ENCODE measurements at places on chromosomes 5 and 9.

DNA sequence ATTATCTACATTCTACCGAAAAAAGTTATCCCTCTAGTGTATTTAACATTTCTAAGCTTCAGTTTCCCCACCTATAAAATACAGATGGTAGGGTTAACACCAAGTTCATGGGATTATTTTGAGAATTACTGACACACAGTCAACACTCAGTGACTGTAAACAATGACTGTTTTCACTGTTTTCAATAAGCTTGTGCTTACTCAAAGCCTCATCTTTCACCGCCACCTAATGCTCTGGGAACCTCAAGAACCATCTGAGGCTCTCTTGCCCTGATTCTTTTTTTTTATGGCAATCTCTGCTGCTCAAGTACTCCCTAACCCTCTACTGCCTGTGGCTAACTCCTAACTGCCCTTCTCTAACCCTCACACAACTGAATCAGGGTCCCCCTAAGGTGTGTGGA, 59.6 kb downstream of the SETX start:
- no peak for DNase-seq

DNA sequence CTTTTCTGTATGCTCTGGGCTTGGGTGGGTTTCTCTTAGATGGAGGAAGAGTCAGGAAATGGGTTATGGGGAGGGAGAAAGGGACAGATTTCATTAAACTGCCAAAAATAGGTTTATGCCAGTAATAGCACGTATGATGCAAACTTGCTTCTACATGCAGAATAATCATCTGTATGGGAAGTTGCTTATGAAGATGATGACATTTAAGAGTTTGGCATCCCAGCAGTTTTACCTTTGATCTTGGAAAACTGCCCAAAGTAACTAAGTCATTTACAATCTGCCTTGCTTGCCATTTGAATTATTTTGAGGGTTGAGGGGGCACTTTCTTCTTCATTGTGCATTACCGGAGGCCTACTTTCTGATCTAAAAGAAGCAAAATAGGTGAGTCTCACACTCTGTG, 282.9 kb upstream of the ANKRD55 start:
- DNase-seq, result peak; percentile 55

GRCh38 chr9:37622462-37622861, 28.3 kb upstream of the FRMPD1 start:
- no peak for DNase-seq

- DNase-seq, result no peak
These were observed 146.1 kb downstream of the TMEM167A start for GRCh38 chr5:82931110-82931509.

DNA sequence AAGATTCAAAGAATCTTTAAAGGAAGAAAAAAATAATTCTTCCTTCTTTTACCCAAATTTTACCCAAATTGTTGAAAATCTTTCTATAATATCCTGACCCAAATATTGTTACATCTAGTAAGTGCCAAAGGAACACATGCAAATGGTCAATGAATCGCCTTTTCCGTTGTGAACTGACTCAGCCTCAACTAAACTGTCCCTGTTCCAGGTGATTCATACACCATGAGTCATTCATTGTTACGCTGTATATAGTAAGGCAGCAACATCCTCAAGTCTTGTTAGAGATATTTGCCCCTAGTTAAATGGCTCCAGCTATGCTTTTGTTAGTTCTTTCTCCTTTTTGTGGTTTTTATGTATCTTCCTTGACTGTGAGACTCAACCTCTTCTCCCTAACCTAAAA, 9.7 kb downstream of the PTGER4 start:
- DNase-seq, result no peak

GRCh38 chr5:2009986-2010914, 127.5 kb upstream of the IRX4 start:
- no peak for DNase-seq

- no peak for DNase-seq
These were observed 26.4 kb downstream of the TNPO1 start for GRCh38 chr5:72842816-72843215.

- no peak for DNase-seq
These were observed 7.8 kb upstream of the MYOZ3 start for GRCh38 chr5:150653145-150653761.

DNA sequence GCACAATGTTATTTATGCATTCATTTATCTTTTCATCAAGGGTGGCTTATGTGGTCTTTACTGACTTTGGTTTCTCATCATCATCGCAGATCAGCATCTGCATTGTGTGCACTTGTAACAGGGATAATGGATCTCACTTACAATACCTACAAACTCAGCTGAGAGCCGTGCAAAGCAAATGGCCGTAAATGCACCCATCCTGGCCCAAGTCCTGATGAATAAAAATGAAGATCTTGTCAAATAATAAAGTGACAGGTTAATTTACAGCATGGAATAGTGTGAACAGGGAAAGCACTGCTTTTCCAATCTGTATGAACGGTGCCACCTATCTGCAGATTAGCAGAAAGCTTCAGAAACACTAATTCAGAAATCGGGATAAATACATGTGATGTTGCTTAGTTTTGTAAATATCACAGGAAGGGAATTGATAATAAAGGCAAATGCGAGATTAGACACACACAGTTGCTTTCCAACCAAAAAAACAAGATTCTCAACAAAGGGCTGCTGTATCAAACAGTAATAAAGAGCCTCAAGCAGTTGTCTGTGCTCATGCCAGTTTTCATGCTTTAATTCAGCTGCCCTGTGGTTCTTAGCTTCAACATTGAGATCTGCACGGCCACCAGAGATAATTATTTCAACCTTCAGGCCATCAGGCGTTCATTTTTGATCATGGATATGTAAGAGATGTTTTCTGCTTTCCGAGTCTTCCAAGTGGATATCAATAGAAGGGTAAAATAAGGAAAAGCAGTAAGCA, 153.4 kb upstream of the POU5F2 start:
- DNase-seq, result peak; percentile 33

GRCh38 chr9:131658377-131659129, 81.3 kb downstream of the RAPGEF1 start:
- DNase-seq, result no peak

GRCh38 chr5:170226661-170227060, 6.1 kb upstream of the C5orf58 start:
- no peak for DNase-seq

- DNase-seq, result peak; percentile 68
These were observed 632.5 kb downstream of the ISL1 start for GRCh38 chr5:52015760-52016159.

GRCh38 chr5:175034924-175035323, 310.5 kb downstream of the MSX2 start:
- DNase-seq, result no peak

DNA sequence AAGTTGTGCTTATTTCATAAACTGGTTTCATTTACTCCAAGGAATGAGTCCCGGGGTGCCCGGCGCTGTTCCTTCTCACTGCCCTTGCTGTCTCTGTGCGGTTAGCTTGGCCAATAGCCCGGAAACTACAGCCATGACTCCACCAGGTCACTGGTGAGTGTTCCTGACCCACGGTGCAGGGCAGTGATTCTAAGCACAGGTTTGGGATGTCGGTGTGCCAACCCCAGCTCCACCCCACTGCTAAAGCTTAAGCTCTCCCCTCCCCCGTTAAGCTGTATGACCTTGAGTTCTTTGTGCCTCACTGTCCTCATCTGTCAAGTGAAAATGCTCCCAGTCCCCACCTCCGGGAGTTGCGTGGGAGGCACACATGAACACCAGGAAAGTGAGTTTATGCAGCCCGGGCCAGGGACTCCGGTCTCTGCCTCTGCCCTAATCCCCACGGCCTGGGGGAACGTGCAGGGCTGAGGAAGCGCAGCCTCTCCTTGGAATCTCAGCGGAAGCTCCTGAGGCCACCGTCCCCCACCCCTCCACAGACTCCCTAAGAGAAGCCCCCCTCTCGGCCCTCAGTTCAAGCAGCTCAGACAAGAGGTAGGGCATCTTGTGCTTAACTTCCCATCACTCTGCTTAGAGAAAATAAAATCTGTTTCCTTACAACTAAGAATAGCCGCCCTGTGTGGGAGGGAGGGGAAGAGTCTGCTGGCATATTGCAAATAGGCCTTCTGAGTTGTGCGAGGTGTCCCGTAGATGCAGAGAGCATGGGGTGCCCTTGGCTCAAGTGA, 92.0 kb upstream of the RAI14 start:
- DNase-seq, result no peak

Measured in NCI-H1105 treated with DMSO at 0.1 percent for 48 hours (cell line).